ENCODE measurements at places on chromosomes 11 and 22.
A peak's percentile ranks its signal among the peaks of the same experiment; 100 is the strongest.

DNA sequence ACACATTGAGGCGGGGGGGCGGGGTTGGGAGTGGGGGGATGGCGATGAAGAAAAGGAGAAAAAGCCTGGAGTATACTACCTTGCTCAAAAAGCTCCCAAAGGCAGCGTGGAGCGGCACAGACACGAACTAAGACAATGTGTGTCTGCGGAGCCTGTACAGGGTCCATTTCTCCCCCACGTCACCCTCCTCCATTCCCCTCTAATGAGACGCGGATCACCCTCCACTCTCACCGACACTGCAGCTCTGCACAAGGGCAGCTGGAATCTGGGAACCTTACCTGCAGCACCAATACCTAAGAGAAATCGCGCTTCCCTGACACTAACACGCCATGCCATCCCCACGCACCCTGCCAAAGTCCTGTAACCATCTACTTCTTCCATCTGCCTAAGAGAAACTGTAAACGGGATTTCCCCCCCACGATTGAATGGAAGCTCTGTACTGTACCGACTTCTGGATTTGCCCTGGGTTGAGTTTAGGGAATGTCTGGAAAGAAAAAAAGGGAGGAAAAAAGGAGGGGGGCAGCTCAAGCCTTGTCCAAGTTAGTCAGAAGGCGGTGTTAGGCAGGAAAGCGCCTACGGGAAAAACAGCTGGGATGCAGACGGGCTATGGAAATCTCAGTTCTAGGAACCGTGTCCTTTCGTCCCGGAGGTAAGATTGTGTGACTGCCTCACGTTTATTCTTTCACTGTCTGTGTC lies 125.7 kb upstream of the C11orf58 start:
- H3K4me3 ChIP-seq, result peak overlapping the region; percentile 19
- H3K27me3 ChIP-seq, result peaks cover 94% of the 10 kb centered on the region
- no peak overlapping the region for H3K27ac ChIP-seq
- peak; percentile 18 for DNase-seq
- peaks cover 10% of the 10 kb centered on the region for H3K4me1 ChIP-seq

DNA sequence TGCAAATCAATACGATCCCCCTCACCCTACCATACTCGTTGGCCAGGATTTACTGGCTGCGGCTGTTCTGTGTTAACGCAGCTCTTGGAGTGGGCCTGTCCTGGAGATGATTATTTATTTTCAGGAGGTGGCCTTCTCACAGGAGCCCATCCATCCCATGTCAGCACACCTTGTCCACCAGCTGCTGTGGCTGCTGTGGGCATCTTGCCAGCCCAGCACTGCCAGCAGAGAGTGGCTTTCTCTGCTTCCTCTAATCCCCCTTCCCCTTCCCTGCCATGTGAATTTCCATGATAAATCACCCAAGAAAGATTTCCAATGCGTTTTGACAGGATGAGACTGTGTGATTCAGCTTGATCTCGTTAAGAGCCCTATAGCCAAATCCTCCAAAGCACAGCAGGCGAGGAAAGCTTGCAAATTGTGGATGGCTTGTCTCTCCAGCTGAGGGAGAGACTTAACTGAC lies 309.1 kb upstream of the C11orf87 start:
- no peaks in the 10 kb centered on the region for H3K36me3 ChIP-seq
- peak overlapping the region; percentile 49 for H3K27ac ChIP-seq
- peaks cover 31% of the 10 kb centered on the region for H3K4me1 ChIP-seq
- no peaks in the 10 kb centered on the region for H3K27me3 ChIP-seq

DNA sequence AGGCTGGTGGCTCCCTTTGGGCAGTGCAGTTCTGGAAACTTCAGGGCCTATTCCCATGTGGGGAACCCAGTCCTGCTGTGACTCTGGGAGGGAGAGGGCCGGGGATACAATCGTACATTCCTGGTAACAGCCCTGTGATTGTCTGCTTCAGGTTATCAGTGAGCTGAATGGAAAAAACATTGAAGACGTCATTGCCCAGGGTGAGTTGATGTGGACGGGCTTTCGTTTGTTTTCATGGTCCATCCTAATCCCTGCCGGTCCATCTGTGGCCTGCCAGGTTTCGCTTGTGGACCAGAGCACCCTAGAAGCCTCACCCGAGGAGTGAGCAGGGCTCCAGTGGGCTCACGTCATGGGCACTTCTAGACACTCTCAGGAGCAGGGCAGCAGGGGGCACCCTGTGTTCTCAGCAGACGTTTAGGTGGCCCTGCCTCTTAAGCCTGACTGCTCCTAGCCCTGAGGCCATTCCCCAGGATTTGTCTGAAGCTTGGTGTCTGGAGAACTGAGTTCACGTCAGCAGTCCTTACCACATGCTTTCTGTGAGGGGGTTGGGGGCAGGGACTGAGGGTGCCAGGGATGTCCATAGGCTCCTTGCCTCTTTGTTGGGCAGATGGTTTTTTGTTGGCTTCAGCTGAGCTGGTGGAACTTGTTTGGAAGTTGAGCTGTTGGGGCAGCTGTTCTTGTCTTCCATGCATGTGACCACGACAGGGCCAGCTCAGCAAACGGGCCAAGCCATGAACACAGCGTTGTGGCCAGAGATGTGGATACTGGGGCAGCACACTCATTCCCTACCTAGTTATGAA lies 1.9 kb downstream of the RPLP2 start:
- peaks cover 17% of the 10 kb centered on the region for H3K36me3 ChIP-seq
- DNase-seq, result no peak
- no peak overlapping the region for H3K4me3 ChIP-seq
- H3K27ac ChIP-seq, result no peak overlapping the region

GRCh38 chr22:17576470-17576869 lies 13.2 kb downstream of the SLC25A18 start:
- no peaks in the 10 kb centered on the region for H3K27me3 ChIP-seq
- H3K27ac ChIP-seq, result no peak overlapping the region
- H3K4me1 ChIP-seq, result peaks cover 5% of the 10 kb centered on the region
- no peak for DNase-seq

- no peaks in the 10 kb centered on the region for H3K36me3 ChIP-seq
- H3K4me1 ChIP-seq, result peaks cover 35% of the 10 kb centered on the region
- no peaks in the 10 kb centered on the region for H3K27me3 ChIP-seq
Observed at GRCh38 chr22:37187552-37187890, 526 bp downstream of the C1QTNF6 start.

GRCh38 chr11:33880979-33881378 lies 10.9 kb downstream of the LMO2 start:
- peaks cover 6% of the 10 kb centered on the region for H3K27me3 ChIP-seq
- H3K4me3 ChIP-seq, result no peak overlapping the region
- no peaks in the 10 kb centered on the region for H3K36me3 ChIP-seq
- DNase-seq, result no peak

DNA sequence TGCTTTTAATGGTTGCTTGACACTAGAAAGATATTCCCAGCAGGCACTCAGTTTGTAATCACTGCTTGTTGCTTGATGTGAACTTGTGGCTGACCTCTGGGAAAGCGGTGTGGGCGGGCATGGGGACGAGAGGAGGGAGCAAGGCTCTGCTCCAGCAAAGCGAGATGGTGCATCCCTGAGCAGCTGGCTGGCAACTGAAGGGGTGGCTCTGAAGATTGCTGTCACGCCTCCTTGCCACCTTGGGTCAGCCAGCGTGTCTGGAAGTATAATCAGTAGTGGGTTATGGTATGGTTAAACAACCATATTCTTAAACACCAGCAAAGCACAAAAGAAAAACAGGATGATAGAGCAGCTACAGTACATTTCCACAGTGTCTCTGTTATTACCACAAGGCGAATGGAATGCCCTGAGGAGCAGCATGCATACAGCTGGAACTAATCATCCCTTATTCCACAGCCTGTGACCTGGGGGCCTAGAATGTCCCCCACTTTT lies 124.5 kb downstream of the TRIM44 start:
- no peak overlapping the region for H3K27ac ChIP-seq
- no peak for DNase-seq
- peaks cover 60% of the 10 kb centered on the region for H3K4me1 ChIP-seq
- no peaks in the 10 kb centered on the region for H3K36me3 ChIP-seq

DNA sequence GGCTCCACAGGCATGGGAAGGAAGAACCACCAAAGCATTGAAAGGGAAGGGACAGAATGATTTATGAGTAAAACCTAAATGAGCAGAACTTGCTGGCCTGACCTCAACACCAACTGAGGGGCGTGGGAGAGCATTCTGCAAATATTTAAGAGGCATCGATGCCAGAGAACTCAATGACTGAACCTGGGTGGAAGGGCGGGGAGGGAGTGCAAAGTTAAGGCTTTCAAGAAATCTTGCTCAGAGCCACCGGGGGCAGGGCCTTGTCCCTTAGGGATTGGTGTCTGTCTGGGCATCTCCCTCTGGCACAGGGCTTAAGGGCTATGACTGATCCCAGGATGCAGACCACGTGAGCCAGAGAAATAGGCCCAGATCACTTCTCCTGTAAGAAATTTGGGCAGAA lies 137.1 kb downstream of the ADAMTS15 start:
- peak; percentile 44 for DNase-seq
- H3K27ac ChIP-seq, result no peak overlapping the region
- no peaks in the 10 kb centered on the region for H3K36me3 ChIP-seq

- no peak for DNase-seq
- H3K4me1 ChIP-seq, result no peaks in the 10 kb centered on the region
- H3K36me3 ChIP-seq, result no peaks in the 10 kb centered on the region
- H3K4me3 ChIP-seq, result no peak overlapping the region
- peaks cover 5% of the 10 kb centered on the region for H3K27me3 ChIP-seq
Observed at GRCh38 chr11:269146-269890, 8.9 kb upstream of the NLRP6 start.

GRCh38 chr11:61120706-61121191 lies 18.5 kb downstream of the CD5 start:
- H3K27ac ChIP-seq, result no peak overlapping the region
- H3K36me3 ChIP-seq, result no peaks in the 10 kb centered on the region
- peak; percentile 20 for DNase-seq
- no peaks in the 10 kb centered on the region for H3K4me1 ChIP-seq
- H3K4me3 ChIP-seq, result no peak overlapping the region

DNA sequence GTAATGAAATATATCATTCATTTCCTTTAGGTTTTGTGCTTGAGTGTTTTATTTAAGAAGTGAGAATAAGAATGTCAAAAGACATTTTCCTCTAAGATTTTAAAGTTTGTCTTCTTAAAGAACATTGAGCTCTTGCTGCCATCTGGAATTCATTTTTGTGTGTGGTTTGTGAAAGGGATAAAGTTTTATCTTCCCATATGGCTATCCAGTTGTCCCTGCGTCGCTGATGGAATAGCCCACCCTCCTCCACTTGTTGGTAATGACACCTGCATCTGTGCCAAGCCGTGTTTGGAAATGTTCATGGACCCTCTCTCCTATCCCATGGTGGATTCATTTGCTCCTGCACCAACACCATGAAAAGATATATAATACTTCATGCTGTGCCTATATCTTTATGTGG lies 901.5 kb downstream of the BRD1 start:
- no peaks in the 10 kb centered on the region for H3K4me1 ChIP-seq
- H3K27me3 ChIP-seq, result no peaks in the 10 kb centered on the region
- H3K36me3 ChIP-seq, result no peaks in the 10 kb centered on the region
- H3K4me3 ChIP-seq, result no peak overlapping the region

GRCh38 chr11:78801161-78801884 lies 226.7 kb upstream of the NARS2 start:
- no peaks in the 10 kb centered on the region for H3K27me3 ChIP-seq
- H3K4me3 ChIP-seq, result no peak overlapping the region
- H3K36me3 ChIP-seq, result no peaks in the 10 kb centered on the region

- H3K27ac ChIP-seq, result no peak overlapping the region
- no peak for DNase-seq
- H3K4me3 ChIP-seq, result no peak overlapping the region
Observed at GRCh38 chr11:35173616-35174566, 34.9 kb downstream of the CD44 start.

DNA sequence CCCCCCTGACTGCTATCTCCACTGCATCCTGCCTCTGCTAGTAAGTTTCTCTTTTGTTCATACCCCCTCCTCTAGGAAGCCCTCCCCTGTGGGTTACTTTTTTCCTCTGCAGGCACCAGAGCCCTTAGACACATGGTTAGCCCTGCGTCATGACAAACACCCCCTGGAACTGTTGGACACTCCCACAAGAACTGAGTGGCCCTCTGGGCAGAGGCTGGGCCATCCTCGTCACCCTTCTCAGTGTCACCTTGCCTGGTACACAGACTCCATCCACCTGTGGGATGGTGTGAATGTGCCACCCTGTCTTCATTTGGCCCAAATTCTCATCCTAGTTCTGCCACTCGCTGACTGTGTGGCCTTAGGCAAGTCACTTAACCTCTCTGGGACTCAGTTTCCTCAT lies 4.1 kb upstream of the RAB3IL1 start:
- H3K36me3 ChIP-seq, result no peaks in the 10 kb centered on the region
- no peak for DNase-seq
- peaks cover 18% of the 10 kb centered on the region for H3K4me1 ChIP-seq
- H3K4me3 ChIP-seq, result no peak overlapping the region

DNA sequence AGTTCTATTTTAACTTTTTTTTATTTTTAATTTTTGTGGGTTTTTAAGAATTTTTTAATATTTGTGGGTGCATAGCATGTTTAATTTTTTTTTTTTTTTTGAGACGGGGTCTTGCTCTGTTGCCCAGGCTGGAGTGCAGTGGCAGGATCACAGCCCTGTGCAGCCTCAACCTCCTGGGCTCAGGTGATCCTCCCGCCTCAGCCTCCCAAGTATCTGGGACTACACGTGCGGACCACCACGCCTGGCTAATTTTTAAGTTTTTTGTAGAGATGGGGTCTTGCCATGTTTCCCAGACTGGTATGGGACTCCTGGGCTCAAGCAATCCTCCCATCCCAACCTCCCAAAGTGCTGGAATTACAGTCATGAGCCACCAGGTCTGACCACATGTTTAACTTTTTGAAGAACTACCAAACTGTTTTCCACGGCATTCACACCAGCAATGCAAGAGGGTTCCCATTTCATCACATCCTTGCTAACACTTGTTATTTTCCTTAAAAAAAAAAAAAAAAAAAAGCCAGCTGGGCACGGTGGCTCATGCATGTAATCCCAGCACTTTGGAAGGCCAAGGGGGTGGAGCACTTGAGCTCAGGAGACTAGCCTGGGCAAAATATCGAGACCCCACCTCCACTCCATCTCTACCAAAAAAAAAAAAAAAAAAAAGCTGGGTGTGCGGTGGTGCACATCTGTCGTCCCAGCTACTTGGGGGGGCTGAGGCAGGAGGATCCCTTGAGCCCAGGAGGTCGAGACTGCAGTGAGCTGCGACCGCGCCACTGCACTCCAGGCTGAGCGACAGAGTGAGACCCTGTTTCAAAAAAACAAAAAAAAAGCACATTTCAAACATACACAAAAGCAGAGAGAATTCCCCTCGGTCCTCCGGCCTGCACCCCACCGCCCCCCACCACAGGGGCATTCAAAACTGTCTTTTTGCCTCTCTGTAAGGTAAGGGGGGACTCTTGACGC lies 16.7 kb upstream of the TXNRD2 start:
- peak overlapping the region; percentile 29 for H3K4me3 ChIP-seq
- H3K27me3 ChIP-seq, result no peaks in the 10 kb centered on the region
- no peak for DNase-seq
- no peaks in the 10 kb centered on the region for H3K36me3 ChIP-seq
